OCI-LY7 (cell line): ENCODE measurements at places on chromosomes 2 and 18. TPM values are rescaled to one million over a fixed set of nuclear protein-coding genes. Genes with fewer than 3 reads are reported as not detected.

DNA sequence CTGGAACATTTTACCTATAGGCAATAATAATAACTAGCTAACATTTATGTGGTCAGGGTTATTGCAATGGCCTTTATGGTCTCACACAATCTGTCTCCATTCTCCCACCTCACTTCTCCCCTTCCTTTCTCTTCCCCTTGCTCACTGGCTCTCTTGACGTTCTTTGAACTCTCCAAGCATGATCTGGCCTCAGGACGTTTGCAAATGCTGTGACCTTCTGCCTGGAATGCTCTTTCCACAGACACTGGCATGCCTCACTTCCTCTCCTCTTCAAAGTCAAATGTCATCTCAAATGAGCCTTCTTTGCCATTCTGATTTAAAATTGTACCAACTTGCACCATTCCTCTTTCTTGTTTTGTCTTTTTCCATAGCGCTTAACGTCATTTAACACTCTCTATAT is 25.3 kb upstream of the GCG start:
- no peak for DNase-seq

DNA sequence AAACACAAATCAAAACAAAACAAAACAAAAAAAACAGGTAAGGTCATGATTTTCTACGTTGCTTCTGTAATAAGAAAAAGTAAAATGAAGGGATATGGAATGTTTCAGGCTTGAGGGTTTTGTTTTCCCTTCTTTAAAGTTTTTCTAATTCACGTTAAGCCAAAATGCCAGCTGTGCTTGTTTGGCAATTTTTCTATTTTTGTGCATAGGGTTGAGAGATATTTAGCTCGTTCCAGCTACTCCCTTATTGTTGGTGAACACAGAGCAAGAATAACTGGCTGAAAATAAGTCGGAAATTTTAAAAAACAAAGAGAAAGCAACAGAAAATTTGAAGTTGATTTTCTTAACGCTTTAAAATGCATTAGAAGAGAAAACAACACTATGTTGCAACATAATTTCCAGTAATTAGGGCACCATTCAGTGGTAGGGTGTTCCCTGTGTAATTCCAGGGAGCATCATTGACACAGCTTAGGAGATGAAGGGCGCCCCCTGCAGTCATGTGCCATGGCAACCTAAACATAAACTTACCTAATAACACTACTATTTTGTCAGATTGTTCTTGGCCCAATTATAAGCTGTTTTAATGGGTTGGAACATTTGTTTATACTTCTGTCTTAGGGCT is 99.5 kb downstream of the DTNA start:
- no peak for DNase-seq

Gene PJVK
- 6.9 and 9.2 TPM in 2 replicates for total RNA-seq

GRCh38 chr2:225114786-225115323 is 72.6 kb upstream of the DOCK10 start:
- DNase-seq, result no peak

- DNase-seq, result no peak
These were observed 40.5 kb upstream of the EFHD1 start for GRCh38 chr2:232592772-232593395.

DNA sequence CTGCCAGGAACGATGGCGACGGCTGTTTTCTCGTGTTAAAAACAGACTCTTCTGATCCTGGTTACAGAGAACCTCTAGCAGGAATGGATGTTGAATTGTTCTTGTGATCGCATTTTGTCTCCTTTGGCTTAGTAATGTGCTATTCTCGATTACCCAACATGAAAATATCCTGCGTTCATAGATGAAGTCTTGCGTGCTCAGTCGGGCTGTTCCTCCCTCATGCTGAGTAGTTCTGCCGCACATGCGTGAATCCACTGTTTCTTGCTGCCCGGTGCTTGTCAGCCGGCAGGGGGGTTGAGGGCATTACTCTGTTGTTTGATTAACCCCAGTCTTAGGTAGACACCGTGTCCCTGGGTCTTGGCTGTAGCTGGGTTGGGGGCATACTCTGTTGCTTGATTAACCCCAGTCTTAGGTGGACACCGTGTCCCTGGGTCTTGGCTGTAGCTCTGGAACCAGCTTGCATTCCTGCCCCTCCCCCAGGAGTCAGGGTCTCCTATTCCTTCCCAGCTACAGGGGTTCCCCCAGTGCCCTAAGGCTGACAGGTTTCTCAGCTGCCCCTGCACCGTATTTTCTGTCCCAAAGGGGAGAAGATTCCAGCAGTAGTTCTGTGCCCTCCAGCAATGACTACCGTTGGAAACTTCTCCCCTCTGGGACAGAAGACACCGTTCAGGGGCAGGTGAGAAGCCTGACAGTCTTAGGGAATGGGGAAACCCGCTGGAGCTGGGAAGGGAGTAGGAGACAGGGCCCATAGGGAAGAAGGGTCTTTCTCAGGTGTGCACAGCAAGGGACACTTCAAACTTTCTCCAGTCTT is 22.1 kb upstream of the ASB1 start:
- DNase-seq, result no peak

Gene AQP4
- not detected in 2 replicates for total RNA-seq

Gene CDK5R2
- total RNA-seq, result 0.57 and 0.63 TPM in 2 replicates

- DNase-seq, result no peak
These were observed 789.6 kb downstream of the RNF144A start for GRCh38 chr2:7706791-7707190.

GRCh38 chr2:67564076-67564475 is 166.9 kb downstream of the ETAA1 start:
- no peak for DNase-seq

GRCh38 chr2:157107877-157108276 is 149.6 kb upstream of the GALNT5 start:
- no peak for DNase-seq

DNA sequence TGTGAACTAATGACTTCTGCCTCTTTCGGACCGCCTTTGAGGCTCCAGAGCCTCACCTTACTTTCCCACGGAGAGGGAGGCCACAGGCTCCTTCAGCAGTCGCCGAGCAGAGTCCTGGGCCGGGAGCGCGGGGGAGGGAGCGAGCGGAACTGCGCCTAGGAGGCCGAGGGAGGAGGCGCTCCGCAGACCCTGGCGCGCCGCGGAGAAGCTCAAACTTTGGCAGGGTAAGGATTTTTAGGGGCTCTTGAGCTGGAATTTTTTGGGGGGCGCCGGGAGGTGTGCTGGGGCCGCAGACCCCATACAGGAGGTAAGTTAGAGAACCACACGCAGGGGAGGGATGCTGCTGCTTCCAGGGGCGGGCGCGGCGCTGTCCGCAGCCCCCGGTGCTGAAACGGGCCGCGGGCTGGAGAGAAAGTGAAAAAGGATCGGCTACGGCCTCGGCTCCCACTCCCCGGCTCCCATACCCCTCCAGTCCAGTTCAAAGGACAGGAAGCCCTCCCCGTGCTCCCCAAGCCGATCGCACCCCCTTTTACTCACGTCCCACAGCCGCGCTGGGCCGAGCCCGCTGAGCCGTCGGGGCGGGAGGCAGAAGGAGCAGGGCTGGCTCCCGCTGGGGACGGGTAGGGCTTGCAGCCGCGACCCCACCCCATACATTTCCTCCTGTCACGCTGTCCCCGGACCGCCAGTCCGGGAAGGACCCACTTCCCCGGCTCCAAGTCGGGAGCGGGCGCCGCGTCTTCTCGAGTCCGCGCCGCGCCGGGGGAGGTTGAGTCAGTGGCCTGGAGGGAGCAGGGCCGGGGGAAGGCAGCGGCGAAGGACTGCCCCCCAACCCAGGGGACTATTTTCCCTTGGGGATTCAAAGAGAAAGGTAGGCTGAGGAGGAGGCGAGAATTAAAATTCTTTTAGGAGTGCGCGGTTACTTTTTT is at the start of gene CNGA3:
TSS of gene CNGA3 (plus strand) at position 146 of the 926 bp plus-strand sequence. CDS start 23,520 bp downstream, outside the sequence.
- no peak for DNase-seq

DNA sequence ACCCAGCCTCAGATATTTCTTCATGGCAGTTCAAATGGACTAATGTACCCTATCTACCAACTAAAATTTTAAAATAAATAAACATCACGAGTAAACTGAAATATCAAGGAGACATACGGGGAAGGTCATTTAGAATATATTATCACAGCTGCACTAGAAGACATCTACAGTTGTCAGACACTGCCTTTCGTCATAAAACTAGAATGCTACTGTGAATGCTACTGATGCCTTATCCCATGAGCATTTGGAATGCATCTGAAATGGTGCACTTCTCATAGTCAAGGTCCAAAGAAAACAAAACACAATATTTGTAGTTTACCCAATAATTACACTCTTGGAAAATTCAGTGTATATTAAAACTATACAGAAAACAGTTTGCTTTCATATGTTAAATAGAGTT is 165.2 kb downstream of the MREG start:
- no peak for DNase-seq

Gene SPP2
- not detected in 2 replicates for total RNA-seq
